Psoas muscle (tissue), 8 donors: ENCODE measurements at places on chromosomes 7 and 10. TPM values are rescaled to one million over a fixed set of nuclear protein-coding genes. Genes with fewer than 3 reads are reported as not detected.

LIPJ gene
- 0.27 TPM for total RNA-seq

DNA sequence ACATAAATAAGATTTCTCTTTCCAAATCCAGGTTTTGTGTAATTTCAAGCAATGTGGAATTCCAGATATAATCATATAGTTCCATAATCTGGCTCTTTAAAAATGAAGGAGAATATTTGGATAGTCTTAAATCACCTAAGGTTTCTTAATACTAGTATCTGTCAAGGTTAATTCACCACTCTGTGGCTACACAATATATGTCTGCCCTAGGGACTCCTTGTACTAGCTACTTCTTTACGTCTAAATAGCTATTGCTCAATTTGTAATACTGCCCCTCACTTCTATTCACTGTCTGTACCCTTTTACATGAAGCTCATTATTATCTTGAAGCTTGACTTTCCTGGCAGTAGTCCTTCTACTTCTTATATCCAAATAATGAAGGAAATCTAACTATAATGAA is 47.2 kb downstream of the CACNA2D1 start:
- no peaks in the 10 kb centered on the region for H3K27me3 ChIP-seq
- H3K36me3 ChIP-seq = no peaks in the 10 kb centered on the region
- H3K27ac ChIP-seq = peak overlapping the region; percentile 67
- DNase-seq = no peak
- H3K4me1 ChIP-seq = peaks cover 48% of the 10 kb centered on the region

- H3K27ac ChIP-seq = no peak overlapping the region
- no peak overlapping the region for H3K4me3 ChIP-seq
- no peaks in the 10 kb centered on the region for H3K4me1 ChIP-seq
- H3K36me3 ChIP-seq = no peaks in the 10 kb centered on the region
- no peaks in the 10 kb centered on the region for H3K27me3 ChIP-seq
Measured at GRCh38 chr10:126867567-126868365, 37.5 kb upstream of the DOCK1 start.

- DNase-seq = no peak
- H3K4me3 ChIP-seq = no peak overlapping the region
- H3K36me3 ChIP-seq = no peaks in the 10 kb centered on the region
Measured at GRCh38 chr7:113128031-113128430, 9.7 kb upstream of the SMIM30 start.

GRCh38 chr7:136635751-136636150 is 232.7 kb upstream of the CHRM2 start:
- no peak for DNase-seq
- no peaks in the 10 kb centered on the region for H3K27me3 ChIP-seq
- no peaks in the 10 kb centered on the region for H3K4me1 ChIP-seq
